ENCODE measurements at places on chromosomes 1 and 21.
A peak's percentile ranks its signal among the peaks of the same experiment; 100 is the strongest.

GRCh38 chr1:150186789-150187559, 37.3 kb downstream of the PLEKHO1 start:
- DNase-seq = no peak

- peak; percentile 13 for DNase-seq
Measured at GRCh38 chr21:32599526-32599925, 12.7 kb downstream of the CFAP298 start.

GRCh38 chr1:183871142-183871541, 66.2 kb downstream of the RGL1 start:
- DNase-seq = no peak

- DNase-seq = peak; percentile 21
Measured at GRCh38 chr1:171251042-171251951, 3.0 kb downstream of the FMO1 start.

GRCh38 chr1:78383923-78384322, 106.9 kb upstream of the PTGFR start:
- DNase-seq = no peak

DNA sequence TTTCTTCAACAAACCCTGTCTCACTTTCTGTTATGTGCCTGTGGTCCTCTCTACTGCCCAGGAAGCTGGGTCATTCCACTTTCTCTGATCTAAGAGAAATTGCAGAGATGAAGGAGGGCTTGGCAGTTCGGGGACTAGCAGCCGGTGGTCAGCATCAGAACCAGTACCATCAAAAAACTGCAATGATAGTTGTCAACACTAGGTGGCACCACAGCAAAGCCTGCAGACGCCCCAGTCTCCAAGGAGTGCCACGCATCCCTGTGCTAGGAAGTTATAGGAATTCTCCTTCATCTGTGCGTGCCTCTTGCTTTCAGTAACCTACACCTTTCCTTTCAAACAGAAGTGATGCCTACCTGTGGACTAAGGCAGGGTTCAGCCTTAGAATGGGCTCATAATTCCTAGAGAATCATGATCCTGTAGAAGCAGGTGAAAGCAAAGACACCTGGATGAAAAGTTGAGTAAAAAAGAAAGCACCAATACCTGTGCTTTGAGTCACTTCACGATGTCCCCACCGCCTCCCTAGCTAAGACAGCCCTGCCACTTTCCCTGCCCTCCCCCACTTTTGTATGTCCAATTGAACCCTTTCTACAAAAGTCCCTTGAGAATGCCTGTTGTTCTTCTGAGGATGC, 129.2 kb downstream of the ADAMTS1 start:
- peak; percentile 8 for DNase-seq

GRCh38 chr1:61641578-61642336, 83.2 kb downstream of the TM2D1 start:
- DNase-seq = no peak

GRCh38 chr1:110503471-110503870, 15.5 kb downstream of the KCNA10 start:
- DNase-seq = no peak

DNA sequence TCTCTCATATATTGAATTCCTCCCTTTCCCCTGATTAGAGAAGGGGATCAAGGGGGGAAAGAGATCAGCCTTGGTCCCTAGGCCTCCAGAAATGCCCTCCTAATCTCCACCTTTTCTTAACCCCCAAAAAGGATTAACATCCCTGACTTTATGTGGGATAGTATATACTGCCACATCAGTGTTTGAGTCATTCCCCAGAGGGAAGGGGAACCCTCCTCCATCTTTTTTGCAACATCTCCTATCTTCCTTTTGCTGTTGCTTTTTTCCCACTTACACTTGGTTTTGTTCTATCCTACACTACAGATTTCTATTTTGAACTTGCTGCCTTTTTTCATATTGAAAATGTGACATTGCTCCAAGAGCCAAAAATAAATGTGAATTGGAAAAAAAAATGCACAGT, 65.4 kb upstream of the PODN start:
- no peak for DNase-seq

GRCh38 chr1:25033030-25033827, 103.2 kb upstream of the RUNX3 start:
- DNase-seq = no peak

DNA sequence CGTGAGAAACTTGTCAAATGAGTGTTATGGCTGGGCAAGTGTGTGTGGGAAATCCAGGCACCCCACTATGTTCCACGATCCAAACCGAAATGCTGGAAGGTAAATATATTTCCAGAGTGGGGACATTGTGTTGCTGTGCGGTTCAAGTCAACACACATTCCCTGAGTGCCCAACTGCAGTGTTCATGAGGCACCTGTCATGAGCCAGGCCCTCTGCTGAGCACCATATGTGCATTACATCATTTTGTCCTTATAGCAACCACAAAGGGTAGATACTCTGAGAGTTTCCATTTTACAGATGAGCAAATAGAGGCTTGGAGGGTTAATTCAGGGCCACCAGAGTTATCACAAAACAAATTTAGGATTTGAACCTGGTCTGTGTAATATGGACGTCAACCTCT, 59.9 kb upstream of the SOD1 start:
- no peak for DNase-seq

DNA sequence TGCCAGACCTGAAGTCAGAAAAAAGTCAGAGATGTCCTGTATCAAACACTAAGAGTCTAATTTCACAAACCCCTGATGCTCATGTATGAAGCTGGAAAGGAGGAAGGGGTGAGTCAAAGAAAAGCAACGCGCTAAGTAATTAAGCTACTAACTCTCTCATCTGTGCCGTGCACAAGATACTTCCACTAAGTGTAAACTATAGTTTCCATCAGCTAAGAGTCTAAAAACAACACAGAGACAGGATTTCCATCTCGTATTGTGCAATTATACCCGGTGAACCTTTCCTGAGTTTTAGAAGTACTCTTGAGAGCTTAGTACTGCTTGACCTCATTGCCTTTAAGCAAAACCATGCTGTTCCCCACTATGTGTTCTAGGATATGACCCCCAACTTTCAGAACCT, 19.0 kb downstream of the DNALI1 start:
- DNase-seq = no peak

GRCh38 chr1:18166929-18167328, 59.3 kb downstream of the IGSF21 start:
- DNase-seq = no peak

- DNase-seq = peak; percentile 25
Measured at GRCh38 chr1:109296782-109297181, 10.0 kb downstream of the MYBPHL start.

DNA sequence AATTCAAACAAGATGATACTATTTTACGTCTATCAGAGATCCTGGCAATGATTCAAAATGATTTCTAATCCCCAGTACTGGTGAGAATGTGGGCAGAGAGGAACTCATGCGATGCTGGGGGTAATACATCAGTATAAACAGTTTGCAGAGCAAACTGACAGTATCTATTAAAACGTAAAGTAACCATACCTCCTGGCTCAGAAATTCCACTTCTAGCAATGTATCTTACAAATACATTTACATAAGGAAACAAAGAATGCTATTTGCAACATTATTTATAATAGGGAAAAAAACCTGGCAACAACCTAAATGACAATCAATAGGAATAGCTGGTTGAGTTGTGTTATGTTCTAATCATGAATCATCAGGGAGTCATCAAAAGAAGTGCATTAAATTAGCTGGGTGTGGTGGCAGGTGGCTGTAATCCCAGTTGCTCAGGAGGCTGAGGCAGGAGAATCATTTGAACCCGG, 15.9 kb downstream of the RCAN1 start:
- no peak for DNase-seq

GRCh38 chr1:50750021-50750619, 209.9 kb downstream of the FAF1 start:
- DNase-seq = peak; percentile 19

GRCh38 chr1:101993710-101994109, 3.0 kb downstream of the OLFM3 start:
- no peak for DNase-seq

DNA sequence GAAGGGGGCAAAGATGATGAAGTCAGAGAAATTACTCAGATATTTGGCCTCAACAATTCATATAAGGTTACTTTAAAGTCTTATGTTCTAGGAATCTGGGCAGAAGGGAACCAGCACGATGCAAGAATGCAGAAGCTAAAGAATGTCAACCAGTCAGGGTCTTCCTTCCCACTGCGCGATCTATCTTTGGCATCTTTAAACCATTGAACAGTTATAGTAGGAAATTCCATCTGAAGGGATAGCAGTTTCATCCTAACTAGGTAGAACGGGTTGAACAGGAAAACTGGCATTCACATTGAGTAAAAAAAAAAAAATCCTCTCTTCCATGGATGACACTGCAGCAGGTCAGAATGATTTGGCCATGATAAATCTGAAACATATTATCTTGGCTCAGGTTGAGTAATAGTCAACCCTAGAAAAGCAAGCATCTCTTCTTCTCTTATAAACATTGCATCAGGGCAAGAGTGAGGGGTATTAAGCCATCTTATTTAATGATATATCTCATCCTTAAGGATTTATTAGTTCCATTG, 6.3 kb downstream of the CRCT1 start:
- no peak for DNase-seq

DNA sequence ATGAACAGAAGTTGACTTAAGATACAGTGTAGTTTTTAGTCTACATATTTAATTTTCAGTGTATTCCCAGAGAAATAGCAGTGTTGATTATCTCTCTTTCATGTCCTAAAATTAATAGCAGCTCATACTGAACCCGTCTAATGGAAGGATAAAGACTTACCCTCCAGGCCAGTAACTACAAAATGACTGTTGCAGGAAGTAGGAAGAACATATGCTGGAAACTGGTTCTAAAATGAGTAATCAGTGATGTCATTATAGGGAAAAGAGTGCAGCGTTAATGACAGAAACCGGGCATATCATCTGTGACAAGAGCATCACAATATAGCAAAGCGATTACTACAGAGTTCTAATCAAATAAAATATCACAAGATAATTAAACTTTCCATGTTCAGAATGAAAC, 385.5 kb downstream of the SMYD3 start:
- DNase-seq = no peak

DNA sequence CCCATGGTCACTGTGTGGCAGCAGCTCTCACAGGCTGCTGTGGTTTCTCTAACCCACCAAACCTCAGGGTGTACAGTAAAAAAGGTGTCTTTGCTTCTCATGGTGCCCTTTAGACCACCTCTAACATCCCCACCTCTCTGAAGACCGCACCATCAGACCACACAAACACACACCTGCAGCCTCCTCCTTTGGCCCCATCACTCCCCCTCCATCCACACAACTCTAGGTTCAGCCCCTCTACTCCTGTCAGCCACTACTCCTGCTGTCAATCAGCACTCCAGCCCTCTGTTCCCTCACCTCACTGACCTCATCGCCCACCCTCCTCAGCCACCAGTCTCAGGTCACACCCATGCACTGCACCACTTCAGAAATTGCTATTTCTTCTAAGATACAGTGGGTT, 7.5 kb downstream of the ZNF692 start:
- no peak for DNase-seq

DNA sequence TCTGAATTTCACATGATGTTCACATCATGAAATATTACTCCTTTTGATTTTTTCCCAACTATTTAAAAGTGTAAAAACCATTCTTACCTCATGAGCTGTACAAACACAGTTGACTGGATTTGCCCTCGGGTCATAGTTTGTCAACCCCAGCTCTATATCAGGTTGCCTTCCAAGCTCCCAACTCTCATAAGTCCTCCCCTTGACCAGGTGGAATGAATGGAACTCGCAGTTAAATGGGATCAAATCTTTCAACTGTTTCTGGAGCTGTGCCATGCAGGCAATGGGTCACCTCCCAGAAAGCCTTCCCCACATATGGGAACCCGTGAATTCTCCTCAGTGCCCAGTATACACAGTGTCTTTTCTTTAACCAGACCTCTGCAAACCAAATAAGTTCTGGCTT, 169.8 kb upstream of the FOXD3 start:
- DNase-seq = no peak

GRCh38 chr21:25688275-25689155, 46.2 kb downstream of the ATP5PF start:
- DNase-seq = no peak

DNA sequence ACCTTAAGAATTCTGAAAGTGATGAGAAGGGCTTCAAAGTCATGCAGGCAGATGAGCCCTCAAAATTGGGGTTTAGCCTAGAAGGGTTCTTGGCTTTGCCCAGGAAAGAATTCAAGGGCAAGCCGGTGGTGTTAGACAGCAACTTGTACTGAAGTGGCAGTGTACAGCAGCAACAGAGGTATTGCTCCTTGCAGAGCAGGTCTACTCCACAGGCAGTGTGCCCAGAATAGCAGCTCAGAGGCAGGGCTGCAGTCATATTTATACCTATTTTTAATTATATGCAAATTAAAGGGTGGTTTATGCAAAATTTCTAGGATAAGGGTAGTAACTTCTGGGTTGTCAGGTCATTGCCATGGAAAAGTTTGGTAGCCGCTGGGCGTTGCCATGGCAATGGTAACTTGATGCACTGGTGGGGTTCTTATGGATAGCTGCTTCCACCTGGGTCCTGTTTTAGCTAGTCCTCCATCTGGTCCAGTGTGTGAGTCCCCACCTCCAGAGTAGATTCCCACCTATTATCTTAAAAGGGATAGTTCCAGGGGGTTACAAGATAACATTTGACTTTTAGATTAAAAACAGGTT, 57.9 kb upstream of the CR2 start:
- no peak for DNase-seq

- DNase-seq = no peak
Measured at GRCh38 chr1:174736831-174737230, 262.9 kb upstream of the CACYBP start.

- DNase-seq = no peak
Measured at GRCh38 chr1:205693421-205693991, 13.2 kb upstream of the SLC45A3 start.

- DNase-seq = no peak
Measured at GRCh38 chr1:28295936-28296335, 32.9 kb upstream of the MED18 start.

All from NCI-H2107 (cell line).